ENCODE measurements at places on chromosomes 1 and 21.

DNA sequence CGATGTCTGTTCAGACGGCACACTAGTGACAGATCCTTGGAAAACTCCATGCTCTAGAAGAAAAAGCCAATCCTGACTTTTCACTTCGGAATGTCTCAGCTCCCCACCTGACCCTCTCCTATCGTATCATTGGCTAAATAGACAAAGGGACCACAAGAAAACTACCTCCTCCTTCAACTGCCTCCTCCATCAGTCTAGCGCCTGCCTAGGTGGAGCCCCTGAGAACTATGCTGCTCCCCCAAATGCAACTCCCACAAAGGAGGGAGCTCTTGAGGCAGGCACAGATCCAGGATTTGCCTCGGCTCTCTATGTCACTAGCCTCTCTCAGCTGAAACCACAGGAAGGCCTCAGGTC lies 148.4 kb downstream of the TOMM20 start:
- no peak for DNase-seq

- DNase-seq, result no peak
These were observed 179.8 kb downstream of the FOXD2 start for GRCh38 chr1:47617381-47618221.

- no peak for DNase-seq
These were observed 206.1 kb downstream of the TM2D1 start for GRCh38 chr1:61518670-61519400.

GRCh38 chr1:68528243-68528642 lies 31.4 kb upstream of the DEPDC1 start:
- DNase-seq, result no peak

- DNase-seq, result no peak
These were observed 21.2 kb downstream of the AGRN start for GRCh38 chr1:1041092-1041523.

DNA sequence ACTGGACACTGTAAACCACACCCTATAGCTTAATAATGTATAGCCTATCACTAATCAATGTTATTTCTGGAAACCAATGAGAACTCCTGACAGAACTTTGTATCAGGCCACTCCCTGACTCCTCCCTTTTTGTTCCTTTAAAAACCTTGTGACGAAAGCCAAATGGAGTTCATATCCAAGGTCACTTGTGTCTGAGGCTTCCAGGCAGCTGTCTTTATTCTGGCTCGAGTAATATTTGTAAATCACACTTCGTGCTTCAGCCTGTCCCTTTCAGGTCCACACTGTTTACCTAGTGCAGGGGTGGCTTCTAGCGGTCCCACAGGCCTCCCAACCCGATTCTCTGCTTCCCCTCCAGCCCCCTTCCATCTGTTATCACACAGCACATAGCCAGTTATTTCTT lies 16.2 kb upstream of the CAPN9 start:
- DNase-seq, result no peak

- no peak for DNase-seq
These were observed 1.4 kb downstream of the LHX4 start for GRCh38 chr1:180231506-180231921.

GRCh38 chr1:8410791-8411190 lies 92.9 kb downstream of the SLC45A1 start:
- no peak for DNase-seq

- DNase-seq, result no peak
These were observed 71.6 kb downstream of the PLXNA2 start for GRCh38 chr1:208172423-208173145.

- no peak for DNase-seq
These were observed 13.3 kb downstream of the TGFBR3 start for GRCh38 chr1:91872559-91873081.

GRCh38 chr21:33283203-33283602 lies 17.0 kb downstream of the IL10RB start:
- DNase-seq, result no peak

DNA sequence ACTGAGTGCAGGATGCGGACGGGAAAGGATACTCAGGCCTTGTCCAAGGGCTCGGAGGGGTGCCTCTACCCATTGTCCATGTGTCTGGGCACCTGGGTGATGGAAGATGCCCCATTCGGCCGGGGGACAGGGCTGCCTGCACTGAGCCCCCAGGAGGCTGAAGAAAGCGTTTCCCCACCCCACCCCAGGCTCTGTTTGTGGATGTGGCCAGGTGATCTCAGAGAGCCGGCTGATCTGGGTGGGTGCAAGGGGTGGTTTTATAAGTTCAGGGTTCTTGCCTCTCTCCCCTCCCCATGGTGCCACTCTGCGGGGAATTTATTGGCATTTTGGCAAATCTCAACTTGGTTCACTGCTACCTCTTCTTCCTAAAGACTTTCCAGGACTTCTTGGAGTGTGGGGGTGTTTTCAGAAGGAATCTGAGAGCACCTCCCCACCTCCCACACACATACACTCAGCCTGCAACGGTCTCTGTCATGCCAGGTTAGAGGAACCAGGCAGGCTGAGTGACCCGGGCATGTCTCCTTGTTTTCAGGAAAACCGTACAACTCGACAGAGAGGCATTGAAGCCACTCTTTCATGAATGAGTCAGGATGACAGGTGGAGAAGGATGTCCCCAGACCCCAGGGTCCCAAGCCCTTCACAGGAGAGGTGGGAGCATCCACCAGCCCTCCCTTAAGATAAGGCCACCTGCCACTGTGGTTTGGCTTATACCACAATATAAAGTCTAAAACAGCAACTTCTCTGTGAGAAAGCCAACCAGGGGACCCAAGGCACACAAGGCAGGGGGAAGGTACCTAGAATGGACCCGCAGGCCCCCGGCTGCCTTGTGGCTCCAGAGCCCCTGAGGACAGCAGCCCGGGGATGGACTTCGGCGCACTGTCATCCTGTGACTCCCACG lies 174.9 kb downstream of the ETS2 start:
- DNase-seq, result no peak

- DNase-seq, result no peak
These were observed 5.7 kb upstream of the VANGL2 start for GRCh38 chr1:160394673-160395072.

DNA sequence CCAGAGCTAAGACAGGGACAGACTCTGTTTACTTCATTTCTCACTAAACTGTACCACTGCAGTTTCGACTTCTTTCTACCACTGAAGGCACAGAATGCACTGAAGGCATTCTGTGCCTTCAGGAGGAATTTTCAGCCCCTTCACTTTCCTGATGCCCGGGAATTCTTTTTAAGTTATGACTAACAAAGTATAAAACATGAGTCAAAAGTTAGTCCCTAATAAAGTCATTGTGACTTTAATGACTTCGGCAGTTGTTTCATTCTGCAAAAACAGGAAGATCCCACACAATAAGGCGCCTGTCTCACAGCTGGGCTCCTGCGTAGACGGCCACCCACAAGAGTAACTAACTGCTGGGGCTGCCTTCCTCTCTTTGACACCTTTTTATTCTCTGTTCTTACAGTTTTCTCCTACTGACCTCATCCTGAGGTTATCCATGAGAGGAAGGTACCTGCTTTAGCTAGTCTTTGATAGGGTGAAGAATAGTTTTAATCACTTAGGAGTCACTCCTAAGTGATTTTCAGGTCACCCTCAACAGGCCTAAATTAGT lies 183.9 kb upstream of the SGIP1 start:
- DNase-seq, result no peak

DNA sequence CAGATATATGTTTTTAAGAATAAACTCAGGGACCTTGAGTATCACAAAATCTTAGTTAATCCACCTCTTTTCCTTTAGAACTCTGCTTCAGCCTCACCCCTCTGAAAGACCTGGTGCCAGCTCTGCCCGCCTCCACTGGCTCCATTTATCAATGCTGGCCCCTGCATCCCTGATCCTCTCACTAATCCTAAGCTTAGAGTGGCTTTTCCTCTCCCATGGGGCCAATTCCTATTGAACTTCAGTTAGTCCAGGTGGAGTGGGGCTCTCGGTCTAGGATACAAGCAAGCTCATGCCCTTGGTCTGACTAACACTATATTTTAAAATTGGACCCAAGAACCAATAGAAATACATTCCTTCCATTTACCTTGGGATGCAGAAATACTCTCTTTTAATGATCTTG lies 87.0 kb downstream of the RGS7 start:
- DNase-seq, result no peak

DNA sequence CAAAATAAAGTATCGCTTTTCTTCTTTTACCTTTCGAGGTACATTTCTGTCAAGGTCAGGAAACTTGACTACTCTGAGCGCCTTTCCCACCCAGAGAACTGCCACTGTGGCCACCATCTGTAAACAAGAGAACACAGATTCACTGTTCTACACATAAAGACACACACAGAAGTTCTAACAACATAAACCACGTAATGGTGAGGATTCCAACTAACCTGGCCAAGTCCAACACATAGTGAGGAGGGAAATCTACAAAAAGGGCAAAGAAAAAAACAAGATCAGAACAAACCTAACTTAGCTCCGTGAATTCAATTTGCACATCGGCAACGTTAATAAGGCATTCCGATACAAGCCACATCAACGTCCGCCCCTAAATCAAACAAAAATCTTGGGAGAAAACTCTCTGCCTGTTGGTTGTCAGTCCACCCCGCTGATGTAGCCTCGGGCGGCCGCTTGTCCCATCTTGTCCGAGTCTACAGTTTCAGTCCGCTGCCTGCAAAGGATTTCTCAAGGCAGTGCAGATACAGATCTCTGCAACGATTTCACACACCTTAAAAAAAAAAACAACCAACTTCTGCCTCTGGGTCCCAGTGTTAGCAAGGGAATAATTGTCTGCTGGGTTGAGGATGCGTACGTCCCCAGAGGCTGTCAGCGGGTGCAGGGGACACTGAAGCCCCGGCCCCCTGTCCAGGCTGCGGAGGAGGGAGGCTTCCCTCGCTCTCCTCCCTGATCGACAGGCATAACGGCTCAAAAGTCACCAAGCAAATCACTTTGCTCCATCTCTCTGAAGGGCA lies 1.0 kb downstream of the SLC35D1 start:
- no peak for DNase-seq

GRCh38 chr1:215878128-215878527 lies 311.0 kb downstream of the KCTD3 start:
- no peak for DNase-seq

DNA sequence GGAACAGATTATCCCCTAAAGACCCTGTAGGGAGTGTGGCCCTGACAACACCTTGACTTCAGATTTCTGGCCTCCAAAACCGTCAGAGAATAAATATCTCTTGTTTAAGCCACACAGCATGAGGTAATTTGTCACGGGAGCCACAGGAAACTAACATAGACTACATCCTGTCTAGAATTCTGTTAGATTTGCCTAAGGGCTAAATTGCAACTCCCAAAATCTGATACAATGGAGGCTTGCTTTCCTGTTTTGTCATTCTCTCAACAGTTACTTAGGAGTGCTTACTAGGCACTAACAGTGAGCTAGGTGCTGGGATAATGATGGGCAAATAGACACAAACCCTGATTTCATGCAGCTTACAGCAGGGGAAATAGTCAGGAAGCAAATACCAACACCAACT lies 141.6 kb downstream of the MIS18A start:
- DNase-seq, result no peak

DNA sequence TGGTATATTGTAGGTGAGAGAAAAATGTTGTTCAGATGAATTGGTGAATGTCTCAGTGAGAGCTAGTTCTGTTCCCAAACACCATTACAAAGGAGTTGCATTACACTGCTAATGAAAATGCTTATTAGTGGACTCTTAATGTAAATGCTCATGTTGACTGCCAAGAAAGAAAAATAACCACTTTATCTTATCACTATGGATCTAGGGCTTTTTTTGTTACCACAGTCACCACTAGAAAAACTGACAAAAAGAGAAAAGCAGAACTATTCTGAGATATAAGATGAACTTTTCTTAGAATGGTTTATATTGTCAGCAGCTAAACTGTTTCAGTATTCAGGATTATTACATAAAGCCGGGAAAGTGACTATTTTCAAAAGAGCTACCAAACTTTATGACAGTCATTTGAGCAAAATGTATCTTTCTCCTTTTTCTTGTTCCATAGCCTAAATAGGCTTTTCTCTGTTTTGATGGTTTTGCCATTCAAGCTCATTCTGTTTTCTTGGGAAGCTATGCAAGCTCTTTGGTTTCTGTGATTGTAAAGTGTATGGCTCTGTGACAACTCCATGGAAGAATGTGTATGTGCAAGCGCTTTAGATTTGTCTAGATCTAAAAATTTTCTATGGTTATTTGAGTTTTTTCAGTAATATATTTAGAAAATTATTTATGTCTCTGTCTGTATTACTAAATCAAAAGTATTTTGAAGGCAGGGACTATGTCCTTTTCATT lies 64.2 kb upstream of the DPH5 start:
- DNase-seq, result no peak

DNA sequence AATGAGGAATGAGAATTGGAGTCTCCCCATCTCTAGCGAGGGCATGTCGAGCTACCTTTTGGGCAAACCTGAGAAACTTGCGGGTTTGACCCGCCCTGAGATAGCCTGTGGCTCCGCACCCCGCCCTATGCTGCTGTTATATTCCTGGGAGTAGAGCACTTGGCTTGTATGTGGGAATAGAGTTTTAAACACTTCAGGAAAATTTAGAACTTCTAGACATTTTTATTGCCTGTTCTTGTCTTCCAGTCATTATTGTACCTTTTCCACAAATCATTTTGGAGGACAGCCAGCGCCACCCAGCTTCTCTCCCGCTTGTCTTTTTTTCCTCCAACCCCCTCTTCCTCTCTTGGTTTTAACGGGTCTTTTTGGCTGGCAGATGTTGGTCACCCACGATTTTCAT lies 738 bp downstream of the GNPAT start:
- no peak for DNase-seq

- DNase-seq, result no peak
These were observed 229.6 kb upstream of the C1orf174 start for GRCh38 chr1:4129693-4130092.

GRCh38 chr1:220925707-220926106 lies 46.5 kb downstream of the HLX start:
- DNase-seq, result no peak

- DNase-seq, result no peak
These were observed 52.9 kb downstream of the NFIA start for GRCh38 chr1:61135291-61135690.

GRCh38 chr1:160657250-160657781 lies 10.5 kb upstream of the SLAMF1 start:
- no peak for DNase-seq

- no peak for DNase-seq
These were observed 39.8 kb upstream of the FHAD1 start for GRCh38 chr1:15207031-15207828.

All from fibroblast of the conjunctiva (primary cell).